ENCODE measurements at places on chromosomes 2 and 18.
A peak's percentile ranks its signal among the peaks of the same experiment; 100 is the strongest.

GRCh38 chr18:48668466-48669179 lies 129.8 kb downstream of the CTIF start:
- DNase-seq: no peak

DNA sequence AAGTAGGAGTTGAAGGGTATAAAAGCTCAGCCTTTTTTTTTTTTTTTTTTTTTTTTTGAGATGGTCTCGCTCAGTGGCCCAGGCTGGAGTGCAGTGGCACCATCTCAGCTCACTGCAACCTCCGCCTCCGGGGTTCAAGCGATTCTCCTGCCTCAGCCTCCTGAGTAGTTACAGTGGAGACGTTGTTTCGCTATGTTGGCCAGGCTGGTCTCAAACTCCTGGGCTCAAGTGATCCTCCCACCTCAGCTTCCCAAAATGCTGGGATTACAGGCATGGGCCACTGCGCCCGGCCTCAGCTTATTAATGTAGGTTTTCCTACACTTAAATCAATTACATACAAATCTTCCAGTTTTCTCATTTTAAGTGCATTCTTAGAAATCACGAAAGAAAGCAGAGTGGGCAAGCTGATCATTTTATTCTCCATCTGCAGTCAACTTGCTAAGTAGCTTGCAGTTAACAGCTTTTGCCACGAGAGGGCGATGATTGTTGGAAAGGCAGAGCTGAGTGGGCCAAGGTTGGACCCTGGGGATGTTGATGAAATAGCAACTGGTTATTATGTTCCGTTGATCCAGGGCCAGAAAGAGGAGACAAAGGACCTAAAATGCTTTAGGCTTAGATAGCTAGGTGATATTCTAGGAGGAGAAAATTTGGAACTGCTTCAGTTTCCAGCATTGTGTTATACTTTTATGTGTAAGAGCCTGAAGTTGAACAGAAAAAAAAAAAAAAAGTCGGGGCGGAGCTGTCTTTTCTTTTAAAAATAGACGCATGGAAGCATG lies 234.4 kb upstream of the EPAS1 start:
- DNase-seq: peak; percentile 97

DNA sequence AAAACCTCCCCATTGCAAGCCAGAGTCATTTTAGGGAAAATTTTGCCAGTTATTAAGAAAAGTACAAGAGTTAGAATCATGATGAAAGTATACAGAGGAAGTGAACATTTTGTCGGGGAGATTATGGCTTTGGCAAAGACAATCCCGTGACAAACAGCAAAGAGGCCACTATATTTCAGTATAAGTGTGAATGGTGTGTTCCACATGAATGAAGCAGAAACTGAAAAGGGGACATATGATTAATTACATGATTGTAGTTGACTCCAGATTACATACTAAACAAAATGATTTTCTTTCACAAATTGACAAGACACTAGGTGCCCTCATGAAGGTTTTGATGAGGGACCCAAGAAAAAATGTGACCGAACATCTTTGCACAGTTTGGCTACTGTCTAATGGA lies 42.0 kb downstream of the SP140 start:
- DNase-seq: no peak

GRCh38 chr18:3411327-3411726 lies 38.6 kb upstream of the TGIF1 start:
- no peak for DNase-seq

DNA sequence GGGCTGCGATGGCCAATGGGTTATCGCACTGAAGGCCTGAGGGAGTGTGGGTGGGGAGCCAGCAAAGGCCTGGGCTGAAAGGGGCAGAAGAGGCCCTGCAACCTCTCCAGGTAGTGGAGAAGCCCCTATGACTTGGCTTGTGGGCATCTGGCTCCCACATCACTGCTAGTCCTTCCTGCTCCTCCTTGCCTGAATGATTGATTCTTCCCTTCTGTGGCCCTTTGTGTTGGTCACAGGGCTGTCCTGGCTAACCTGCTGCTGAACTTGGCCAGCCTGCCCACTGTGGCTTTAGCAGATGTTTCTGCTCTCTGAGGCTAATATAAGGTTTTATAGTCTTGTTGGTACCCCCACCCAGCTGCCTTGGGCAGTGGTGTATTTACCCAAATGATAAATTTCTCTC lies 136.2 kb upstream of the ALPP start:
- DNase-seq: no peak

- DNase-seq: no peak
These were observed 60.2 kb upstream of the TCF7L1 start for GRCh38 chr2:85073033-85073432.

GRCh38 chr2:224780106-224780505 lies 63.9 kb upstream of the CCDC195 start:
- DNase-seq: no peak

GRCh38 chr18:48297139-48297538 lies 112.0 kb downstream of the ZBTB7C start:
- no peak for DNase-seq

GRCh38 chr2:143909577-143910353 lies 610.2 kb downstream of the ZEB2 start:
- no peak for DNase-seq

DNA sequence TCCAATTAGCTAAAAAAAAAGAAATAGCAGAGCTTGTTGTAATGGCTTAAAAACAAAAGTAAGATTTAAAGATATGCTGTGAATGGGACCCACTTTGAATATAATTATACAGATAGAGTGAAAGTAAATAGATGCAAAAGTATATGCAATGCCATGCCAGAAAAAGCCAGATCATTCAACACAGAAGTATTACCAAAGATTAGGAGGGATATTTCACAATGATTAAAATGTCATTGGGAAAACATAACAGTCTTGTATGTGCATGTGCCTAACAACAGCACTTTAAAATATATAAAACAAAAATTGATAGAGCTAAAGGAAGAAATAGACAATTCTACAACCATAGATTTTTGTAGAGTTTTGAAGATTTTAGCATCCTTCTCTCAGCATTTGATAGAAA lies 19.9 kb upstream of the SIGLEC15 start:
- DNase-seq: peak; percentile 65

GRCh38 chr2:237799060-237799428 lies 465 bp downstream of the RBM44 start:
- no peak for DNase-seq

GRCh38 chr2:96174251-96175144 lies 29.3 kb upstream of the DUSP2 start:
- DNase-seq: peak; percentile 67

DNA sequence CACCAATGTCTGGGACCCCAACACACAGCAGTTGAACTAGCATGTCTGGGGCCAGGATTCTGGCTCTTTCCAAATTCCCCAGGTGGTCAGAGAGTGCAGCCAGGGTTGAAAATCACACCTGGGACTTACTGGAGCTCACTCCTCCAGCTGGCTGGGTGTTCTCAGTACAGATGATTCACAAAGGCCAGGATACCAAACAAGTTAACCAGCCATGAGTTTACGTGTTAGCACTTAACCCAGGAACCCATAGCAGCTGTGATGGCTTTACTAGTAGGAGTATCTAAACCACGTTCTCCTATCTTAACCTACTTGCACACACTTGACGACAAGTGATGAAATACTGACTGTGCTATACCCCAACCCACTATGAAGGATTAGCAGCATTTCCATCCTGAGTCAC lies 222.8 kb downstream of the FBXO15 start:
- DNase-seq: peak; percentile 0

GRCh38 chr2:224027070-224027469 lies 12.0 kb downstream of the SERPINE2 start:
- no peak for DNase-seq

GRCh38 chr2:21330786-21331391 lies 207.1 kb downstream of the TDRD15 start:
- DNase-seq: no peak

DNA sequence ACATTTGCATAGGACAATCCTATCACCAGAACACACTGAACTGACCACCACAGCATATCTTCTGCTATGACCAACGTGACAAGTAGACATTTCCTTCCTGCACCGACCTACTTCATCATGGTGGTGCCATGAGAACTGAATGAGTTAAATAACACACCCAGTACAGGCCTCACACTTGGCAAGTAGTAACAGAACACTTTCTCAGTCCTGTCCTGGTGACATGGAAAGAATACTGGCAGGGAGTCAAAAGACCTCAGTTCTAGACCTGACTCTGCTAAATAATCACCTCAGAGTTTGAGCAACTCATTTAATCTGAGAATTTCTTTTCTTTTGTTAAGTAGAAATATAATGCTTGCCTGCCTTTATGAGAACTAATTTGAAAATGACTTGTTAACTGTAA lies 186.3 kb upstream of the SMAD7 start:
- no peak for DNase-seq

DNA sequence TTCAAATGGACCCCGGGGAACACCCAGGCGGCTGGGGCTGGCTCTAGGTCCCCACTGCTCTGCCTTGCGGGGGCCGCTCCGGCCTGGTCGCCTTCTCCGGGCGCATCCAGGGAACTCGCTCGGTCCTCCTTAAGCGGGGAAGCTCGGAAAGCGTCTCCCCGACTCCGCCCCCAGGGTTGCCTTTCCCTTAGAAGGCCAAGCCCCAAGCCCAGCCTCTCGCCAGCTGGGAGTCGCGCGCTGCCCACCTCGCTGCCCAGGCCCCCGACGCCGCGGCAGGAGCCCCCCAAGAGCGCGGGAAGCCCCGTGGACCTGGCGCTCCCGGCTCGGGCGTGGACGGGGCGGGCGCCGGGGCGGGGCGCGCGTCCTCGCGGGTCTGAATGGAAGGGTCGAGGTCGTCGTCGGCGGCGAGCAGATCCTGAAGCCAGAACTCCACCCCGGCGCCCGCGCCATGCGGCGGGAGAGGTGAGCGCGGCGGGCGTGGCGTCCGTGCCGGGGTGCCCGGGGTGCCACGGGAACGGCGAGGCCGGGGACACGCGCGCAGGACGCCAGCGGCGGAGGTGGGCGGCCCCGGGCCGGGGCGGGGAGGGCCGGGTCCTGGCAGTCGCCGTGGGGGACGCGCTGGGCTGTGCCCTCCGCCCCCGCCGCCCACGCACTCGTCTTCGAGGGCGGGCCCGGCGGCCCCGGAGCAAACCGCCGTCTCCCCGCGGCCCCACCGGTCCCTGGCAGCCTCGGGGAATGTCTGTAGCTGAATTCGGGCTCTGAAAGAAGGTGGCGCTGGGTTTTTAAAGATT lies at the start of gene BOK:
BOK (plus strand) TSS at position 214 of the 791 bp plus-strand sequence. CDS start 739 bp downstream, outside the sequence.
- peak; percentile 78 for DNase-seq

- DNase-seq: no peak
These were observed 8.3 kb downstream of the C2orf81 start for GRCh38 chr2:74413001-74413698.

DNA sequence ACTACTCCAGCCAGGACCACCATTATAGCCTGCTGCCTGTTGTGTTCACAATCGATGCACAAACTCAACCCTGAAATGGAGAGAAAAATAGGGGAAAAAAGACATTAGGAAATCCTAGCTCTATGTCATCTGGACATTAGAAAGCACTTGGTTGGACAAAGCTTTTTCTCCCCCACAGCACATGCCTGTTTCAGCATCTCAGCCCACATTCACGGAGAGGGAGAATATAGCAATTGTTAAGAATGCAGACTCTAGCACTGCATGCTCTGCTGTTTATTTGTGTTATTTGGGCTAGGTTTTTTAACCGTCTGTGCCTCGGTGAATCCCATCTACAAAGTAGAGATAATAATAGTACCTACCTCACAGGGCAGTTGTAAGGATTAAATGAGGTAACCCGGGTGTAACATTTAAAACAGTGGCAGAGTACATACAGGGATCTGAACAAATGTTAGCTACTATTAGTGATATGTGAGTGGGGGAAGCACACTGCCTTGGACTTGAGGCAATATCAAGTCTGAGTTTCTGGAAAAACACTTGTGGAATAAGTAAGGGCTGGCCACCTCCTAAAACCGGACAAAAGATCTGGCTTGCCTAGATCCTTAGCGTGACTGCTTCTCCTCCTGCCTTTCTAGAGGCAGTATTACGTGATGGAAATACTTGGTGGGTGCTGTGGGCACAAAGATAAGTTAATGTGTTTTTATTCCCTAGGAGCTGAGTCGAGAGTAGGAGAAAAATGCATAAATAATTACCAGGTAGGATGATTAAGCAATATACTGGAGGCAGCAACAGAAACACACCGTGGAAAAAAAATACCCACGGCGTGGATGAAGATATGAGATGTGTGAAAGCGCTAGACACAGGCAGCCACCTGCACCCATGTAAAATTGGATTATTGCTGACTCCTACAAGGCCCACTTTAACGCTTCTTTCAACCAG lies 1.0 kb upstream of the PPP1CB start:
- peak; percentile 58 for DNase-seq
